Omental fat pad (tissue), 4 donors: ENCODE measurements at places on chromosomes 12 and 14.

DNA sequence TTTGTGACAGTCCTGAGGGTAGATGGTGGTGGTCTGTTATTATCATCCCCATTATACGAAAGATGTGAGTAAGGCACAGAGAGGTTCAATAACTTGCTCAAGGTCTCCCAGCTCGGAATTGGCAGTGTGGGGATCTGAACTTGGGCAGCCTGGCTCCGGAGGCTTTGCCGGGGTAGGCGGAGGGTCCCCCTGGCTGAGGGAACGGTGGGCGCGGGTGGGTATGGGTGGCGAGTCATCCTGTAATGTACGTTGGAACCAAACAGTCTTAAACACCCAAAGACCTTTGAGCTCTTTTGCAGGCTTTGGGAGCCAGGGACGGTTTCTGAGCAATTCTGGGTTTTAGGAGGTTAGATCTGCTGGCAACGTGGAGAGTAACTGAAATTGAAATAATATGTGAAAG lies 16.5 kb downstream of the SLC24A4 start:
- no peak for DNase-seq

GRCh38 chr12:113467502-113468364 lies 3.9 kb downstream of the LHX5 start:
- no peak for DNase-seq

DNA sequence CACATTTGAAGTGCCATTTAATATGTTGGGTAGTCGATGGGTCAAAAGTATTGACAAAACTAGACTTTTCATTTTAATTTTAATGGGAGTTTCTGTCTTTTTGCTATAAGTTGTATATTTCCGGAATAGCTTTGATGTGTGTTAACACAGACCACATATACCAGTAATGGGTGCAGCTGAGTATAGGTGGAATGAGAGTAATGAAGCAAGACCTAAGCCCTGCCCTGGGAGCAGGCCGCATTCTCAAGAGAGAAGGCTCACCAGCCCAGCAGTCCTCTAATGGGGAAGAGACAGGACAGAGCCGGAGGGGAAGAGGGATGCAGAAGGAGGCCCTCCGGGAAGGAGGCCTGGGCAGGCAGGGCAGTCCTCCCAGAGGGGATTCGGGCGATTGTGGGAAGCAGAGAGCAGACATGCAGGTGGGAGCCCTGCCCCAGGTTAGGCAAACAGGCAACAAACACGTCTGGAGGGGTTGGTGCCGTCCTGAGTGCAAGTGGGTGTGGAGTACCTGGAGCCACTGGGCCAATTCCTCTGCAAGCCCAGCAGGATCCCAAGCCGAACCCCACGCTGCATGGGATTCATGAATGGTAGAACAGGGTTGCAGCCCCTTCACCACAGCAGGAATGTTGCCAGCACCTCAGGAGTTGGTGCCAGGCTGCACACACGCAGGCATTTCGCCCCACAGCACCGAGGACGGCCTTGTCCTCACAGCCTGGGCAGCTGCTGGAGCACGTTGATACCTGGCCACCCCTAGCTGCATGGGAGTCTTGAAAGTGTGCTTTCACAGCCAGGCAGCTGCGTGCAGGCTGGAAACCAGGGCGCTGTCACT lies 7.8 kb downstream of the CKB start:
- no peak for DNase-seq

DNA sequence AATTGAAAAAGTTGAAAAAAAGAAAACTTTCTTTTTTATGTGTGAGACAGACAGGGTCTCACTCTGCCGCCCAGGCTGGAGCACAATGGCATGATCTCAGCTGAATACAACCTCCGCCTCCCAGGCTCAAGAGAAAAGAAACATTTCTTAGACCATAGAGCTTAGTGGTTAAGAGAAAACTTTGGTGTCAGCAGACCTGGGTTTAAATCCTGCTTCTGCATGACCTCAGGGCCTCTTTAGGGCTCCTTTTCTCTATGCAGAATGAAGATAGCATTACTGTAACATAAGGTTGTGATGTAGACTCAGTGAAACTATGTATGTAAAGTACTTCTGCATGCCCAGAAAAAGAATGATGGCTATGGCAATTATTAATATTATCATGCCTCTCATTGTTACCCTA lies 104.7 kb upstream of the NUDT4 start:
- DNase-seq, result no peak

GRCh38 chr12:46659032-46659650 lies 166.7 kb downstream of the SLC38A4 start:
- no peak for DNase-seq

GRCh38 chr12:56522411-56523193 lies 982 bp downstream of the RBMS2 start:
- no peak for DNase-seq

- no peak for DNase-seq
Observed at GRCh38 chr14:90652626-90653025, 163.6 kb downstream of the TTC7B start.

DNA sequence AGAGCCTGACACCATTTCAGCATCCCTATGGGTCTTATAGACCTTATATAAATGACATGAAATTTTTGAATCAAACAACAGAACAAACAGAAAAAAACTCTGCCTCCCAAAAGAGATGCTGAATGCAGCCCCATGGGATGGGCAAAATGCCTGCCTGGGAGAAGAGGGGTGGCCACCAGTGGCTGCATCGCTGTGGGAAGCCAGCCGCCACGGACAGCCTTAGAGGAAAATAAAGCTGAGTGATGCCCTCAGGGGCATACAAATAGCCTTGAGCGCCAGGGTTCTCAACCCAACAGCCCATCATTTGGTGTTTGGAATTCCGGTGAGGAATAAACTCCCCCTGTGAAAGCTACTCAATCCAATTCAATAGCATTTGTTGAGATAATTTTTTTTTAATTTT lies 22.9 kb downstream of the SYNE3 start:
- no peak for DNase-seq

GRCh38 chr14:81523616-81524015 lies 10.0 kb downstream of the SEL1L start:
- no peak for DNase-seq

- DNase-seq, result no peak
Observed at GRCh38 chr12:24200010-24200409, 250.5 kb upstream of the SOX5 start.
